Ecto neural progenitor cell (in vitro differentiated cells): ENCODE measurements at places on chromosomes 2 and 18.

- no peak for DNase-seq
These were observed 172.7 kb upstream of the ARL4C start for GRCh38 chr2:234669621-234670020.

GRCh38 chr18:30999186-30999585 lies 43.4 kb downstream of the DSC3 start:
- no peak for DNase-seq

DNA sequence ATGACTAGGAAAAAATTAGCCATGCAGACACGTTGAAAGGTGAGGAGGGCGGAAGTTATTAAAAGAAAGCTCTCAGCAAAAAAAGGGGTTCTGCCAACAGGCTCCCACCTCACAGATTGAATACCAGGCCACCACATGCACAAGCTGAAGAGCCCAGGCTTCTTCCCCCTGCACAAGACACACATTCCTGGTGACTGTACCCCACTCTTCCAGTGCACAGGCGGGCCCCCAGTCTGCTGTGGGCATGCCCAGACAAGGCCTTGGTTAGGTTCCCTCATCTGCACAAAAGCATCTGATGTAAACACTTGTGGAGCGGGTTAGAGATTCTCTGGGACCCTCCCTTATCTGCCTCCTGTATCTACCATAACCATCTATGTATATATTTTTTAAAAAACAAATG lies 81.7 kb downstream of the AGPS start:
- DNase-seq, result no peak

DNA sequence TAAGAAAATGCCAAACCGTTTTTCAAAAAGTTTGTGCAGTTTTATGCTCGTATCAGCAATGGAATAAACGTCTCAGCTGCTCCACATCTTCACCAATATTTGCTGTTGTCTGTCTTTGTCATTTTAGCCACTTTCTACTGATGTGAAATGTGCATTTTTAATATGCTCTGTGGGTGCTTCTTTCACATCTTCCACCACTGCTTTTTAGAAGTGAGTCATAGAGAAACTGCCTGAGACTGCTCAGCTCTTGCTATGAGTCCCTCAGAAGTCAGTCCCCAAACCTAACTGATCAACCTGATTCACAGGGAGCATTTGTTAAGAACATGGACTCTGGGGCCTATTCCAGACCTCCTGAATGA lies 41.0 kb upstream of the EPC2 start:
- no peak for DNase-seq
